ENCODE measurements at places on chromosomes 3 and 15.

GRCh38 chr15:38864122-38864521, 299.5 kb upstream of the RASGRP1 start:
- no peak for DNase-seq

GRCh38 chr15:60382773-60383674, 14.8 kb downstream of the ANXA2 start:
- DNase-seq = no peak

- DNase-seq = no peak
Observed at GRCh38 chr3:130895690-130896488, 2.0 kb downstream of the ATP2C1 start.

DNA sequence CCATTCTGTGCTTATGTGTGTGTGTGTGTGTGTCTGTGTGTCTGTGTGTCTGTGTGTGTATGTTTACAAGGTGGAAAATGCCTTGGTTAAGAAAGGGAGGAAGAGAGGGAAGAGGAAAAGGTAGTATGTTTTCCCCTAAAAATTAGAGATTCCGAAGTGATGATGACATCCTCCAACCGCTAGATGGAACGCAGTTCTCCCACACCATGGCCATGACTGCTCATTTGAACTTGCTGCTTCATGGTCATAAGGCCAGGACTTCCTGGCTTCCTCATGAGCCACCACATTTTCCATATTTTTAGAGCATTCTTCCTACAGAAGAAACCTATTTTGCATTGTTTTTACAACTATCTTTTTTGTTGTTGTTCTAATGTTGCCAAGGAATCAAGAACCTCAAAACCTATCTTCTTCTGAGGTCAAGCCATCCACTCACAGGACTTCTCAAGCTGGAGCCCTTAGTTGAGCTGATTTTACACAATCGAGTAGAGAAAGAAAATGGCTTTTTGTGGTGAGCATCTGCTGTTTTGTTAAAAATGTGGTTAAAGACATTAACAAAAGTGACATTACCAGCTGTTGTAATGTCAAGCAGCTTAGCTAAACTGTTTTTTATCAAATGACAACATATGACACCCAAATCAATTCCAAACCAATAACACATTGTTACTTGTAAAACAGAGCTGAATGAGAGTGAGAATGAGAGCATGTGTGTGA, 1091.0 kb downstream of the FHIT start:
- no peak for DNase-seq

- DNase-seq = no peak
Observed at GRCh38 chr3:152355744-152356665, 87.3 kb downstream of the MBNL1 start.

DNA sequence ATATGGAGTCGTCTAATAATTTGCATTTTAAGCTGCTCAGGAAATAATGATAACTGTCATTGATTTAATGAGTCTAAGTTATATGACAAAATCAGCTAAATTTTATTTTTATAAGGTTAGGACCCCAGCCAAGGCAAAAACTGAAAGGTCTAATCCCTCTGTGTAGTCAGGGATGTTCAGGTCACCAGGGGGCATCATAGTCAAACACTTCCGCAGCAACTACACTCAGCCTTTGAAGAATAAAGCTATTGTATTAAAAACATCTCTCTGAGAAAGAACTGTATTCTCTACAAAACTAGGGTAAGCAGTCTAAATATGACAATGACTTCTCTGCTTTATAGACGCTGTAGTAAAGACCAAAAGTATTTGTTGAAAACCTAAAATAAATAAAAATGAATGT, 15.0 kb downstream of the INTS14 start:
- DNase-seq = no peak

DNA sequence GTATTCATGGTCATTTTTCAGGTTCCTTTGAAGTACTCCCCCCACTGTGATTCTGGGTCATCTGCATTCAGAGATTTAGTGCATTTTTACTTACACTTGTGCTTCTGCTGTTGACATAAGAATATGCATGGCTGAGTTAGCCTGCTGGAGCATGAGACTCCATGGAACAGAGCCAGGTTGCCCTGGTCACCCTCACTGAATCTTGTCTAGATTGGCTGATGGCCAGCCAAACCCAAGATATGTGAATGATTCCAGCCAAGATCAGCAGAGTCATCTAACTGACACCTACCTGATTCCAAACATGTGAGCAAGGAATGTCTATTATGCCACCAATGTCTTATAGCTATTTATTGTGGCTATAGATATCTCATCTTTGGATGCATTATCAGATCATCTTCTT, 25.1 kb downstream of the DTWD1 start:
- DNase-seq = no peak

DNA sequence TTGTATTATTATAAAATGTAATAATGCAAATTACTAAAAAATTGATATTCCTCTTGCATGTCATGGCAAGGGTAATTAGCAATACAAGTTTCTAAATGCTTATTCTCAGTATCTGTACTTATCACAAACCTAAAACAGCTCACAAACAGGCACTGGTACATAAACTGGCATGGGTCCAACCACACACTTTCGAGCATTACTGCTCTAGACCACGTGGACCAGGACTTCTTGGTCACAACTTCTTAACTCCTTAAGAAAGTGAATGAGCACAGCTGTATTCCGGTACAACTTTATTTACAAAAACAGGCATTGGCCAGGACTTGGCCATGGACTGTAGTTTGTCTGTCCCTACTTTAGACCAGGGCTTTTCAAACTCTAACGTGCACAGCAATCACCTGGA, 173.3 kb downstream of the SUCLG2 start:
- no peak for DNase-seq

- DNase-seq = no peak
Observed at GRCh38 chr3:94004301-94004910, 24.0 kb downstream of the STX19 start.

Measured in esophagus squamous epithelium (tissue), 5 donors.